ENCODE measurements at places on chromosomes 11 and 22.

GRCh38 chr22:23796461-23796860, 9.7 kb downstream of the SMARCB1 start:
- no peak for DNase-seq

DNA sequence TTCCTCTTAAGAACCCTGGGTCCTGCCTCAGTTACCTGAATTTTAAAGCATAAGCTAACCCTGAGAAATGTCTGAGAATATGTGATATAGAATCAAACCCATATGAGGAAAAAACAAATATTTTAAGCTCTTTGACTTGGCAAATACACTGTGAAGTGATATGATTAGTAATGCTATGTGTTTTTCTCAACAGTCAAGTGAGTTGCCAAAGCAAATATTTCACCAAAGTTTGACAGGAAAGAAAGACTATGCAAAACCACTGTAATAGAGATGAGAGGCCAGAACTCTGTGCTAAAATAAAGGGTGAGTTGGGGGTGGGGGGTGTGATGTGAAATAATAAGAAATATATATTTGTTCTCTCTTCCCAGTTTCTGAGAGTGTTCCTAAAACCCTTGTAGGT, 613.5 kb upstream of the CCDC179 start:
- DNase-seq, result no peak

GRCh38 chr22:40479887-40480538, 109.6 kb downstream of the SGSM3 start:
- no peak for DNase-seq

DNA sequence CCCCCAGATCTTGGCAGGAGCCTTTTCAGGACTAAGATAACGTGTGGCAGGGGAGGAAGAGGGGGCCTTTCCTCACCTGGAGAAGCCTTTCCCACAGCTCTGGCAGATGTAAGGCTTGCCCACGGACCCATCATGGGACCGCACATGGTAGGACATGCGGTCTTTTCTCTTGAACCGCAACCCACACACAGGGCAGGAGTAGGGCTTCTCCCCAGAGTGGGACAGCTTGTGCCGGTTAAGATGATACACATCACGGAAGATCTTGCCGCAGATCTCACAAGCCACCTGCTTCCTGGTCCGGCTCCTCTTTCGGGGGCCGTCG, 1.9 kb downstream of the PATZ1 start:
- DNase-seq, result no peak

GRCh38 chr11:44565211-44565952, at the start of gene CD82:
Gene CD82 (plus strand): TSS chr11:44565663. CDS start chr11:44594663, 29,000 bp downstream.
- peak; percentile 99 for DNase-seq

DNA sequence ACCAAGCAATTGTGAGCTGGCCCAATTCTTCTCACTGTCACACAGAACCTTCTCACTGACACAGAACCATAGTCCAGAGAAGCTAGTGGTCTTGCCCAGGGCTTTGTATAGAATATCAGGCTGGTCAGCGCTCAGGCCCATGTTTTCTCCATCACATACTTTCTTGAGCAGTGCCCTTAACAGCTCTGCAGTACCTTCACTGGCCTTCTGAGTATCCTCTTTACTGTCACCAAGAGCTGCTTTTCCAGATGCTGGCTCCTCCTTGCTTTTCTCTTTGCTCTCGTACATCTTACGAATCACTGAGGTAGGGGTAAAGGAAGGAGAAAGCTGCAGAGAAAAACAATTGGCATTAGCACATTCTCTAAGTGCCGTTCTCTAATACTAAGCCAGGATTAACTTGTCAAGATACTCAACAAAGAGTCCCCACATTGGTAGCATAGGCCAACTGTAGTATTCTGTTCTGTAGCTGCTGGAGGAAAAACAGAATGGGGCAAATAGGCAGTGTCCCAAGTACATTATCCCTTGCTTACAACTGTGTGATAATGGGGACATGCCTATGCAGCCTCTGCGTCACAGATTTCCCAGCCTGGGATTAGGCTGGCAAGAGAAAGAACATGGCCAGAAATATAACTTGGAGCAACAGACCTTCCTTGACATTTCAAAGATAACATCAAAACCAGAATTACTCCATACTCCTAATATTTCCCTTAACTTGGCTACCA, 43.5 kb downstream of the DRG1 start:
- DNase-seq, result no peak

GRCh38 chr11:115396533-115396932, 107.7 kb downstream of the CADM1 start:
- no peak for DNase-seq

- no peak for DNase-seq
These were observed 67.1 kb downstream of the NAV2 start for GRCh38 chr11:19779740-19780139.

GRCh38 chr22:42078469-42079318, 806 bp upstream of the SMDT1 start:
- no peak for DNase-seq

Measured in nucleus accumbens (tissue), 56 donors.